ENCODE measurements at places on chromosomes 11 and 22.

GRCh38 chr22:33865996-33866395 is 54.3 kb downstream of the LARGE1 start:
- no peak for DNase-seq

DNA sequence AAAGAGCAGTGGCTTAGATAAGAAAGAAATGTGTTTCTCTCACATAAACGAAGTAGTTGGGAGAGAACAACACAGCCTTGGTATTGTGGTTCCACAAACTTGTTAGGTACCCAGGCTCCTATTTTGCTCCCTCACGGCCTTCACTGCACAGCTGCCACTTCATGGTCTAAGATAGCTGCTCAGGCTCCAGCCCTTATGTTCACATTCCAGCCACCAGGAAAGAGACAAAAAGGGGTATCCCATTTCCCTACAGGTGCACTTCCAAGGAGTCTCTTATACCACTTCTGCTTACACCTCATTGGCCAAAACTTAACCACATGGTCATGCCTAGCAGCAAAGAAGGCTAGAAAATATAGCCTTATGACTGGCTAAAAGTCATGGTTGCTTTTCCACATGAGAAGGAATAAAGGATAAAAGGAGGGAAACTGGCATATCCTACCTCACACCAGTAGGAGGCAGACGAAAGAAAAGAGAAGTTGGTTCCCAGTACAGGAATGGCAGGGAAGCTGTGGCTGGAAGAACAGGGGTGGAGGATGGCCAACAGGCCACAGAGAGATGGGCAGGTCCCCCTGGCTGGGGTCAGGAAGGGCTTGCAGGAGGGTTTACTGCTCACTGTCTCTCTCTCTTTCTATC is 5.4 kb upstream of the HDHD5 start:
- peak; percentile 5 for DNase-seq

GRCh38 chr11:113531575-113532451 is 56.6 kb upstream of the DRD2 start:
- DNase-seq: peak; percentile 56

DNA sequence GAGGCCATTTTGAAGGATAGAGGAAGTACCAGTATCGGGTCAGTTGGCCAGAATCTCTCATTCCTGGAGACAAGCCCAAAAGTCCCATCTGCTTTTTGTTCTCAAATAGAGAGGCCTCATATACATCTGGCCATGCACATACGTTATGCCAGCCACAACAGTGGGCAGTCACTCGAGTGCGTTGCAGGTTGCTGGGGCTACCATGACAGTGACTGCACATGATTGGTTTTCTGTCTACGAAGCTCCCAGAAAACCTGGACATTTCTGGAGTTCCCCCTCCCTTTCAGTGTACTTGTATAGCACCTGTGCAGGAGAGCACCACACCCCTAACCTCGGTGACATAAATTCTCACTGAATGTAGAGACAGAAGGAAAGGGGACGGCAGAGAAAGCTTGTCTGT is 62.1 kb downstream of the C22orf31 start:
- DNase-seq: no peak

DNA sequence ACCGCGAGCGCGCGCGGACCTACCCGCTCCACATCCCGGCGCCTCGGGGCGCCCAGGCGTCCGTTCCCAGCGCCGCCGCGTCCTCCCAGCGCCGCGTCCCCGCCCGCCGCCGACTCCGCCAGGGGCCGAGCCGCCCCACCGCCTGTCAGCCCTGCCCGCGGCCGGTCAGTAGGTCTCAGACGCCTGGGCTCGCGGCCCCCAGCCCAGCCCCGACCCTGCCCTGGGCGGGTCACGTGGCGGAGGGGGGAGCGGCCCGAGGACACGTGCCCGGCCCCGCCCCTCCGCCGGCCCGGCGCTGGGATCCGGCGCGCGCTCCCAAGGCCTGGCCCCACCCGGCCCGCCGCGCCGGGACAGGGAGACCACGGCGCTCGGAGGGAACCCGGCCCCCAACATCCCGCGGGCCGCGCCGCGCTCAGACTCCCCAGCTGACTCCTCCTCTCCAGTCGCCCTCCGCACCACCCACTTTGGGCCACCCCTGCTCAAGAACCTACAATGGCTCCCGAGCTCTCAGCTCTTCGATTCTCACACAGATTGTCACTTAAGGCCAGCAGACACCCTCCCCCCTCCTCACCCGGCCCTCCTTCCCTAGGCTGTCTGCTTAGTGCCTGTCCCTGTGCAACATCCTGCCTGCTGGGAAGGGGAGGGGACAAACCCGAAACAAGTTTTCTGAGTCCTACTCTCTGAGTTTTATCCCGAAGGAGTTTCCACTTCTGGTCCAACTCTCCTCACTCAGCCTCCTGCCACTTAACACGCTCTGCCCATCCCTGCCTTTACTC is at the start of gene RAB3IL1:
TSS of gene RAB3IL1 (minus strand) at position 233 of the 776 bp plus-strand sequence. CDS start at position 34, 199 bp downstream.
- DNase-seq: peak; percentile 26

DNA sequence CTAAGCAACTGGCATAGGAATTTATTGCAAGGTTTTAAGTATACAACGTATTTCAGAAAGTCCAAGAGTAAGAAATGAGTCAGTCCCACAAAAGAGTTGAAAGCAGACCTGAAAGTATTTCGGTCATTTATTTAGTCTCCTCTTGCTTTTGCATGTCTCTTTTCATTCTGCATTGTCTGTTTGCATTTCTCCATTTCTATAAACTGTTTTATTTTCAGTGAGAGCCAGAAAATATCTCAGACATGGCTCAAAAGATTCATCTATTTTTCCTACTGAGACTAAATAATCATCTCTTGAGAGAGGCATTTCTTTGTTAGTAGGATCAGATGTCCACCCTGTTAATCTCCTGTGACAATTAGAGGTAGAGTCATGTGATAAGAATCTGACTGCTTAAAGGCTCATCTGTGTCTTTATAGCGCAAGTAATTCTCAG is 219.1 kb upstream of the CCDC179 start:
- DNase-seq: no peak

DNA sequence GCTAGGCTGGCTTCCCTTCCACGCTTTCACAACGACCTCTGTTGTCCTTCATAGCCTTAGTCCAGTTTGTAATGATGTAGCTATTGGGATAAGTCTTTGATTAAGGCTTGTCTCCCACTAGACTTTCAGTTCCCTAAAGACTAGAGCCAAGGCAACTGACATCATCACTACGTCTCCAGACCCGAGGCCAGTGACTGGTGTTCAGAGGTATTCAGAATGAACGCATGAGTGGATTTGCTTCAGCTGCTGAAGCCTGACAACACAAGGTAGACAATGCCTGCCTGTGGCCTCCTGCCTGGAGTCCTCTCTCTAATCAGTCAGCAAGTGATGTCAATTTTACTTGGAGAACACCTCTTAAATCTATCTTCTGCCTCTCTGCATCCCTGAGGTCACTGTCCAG is 13.6 kb downstream of the EFCAB6 start:
- no peak for DNase-seq

DNA sequence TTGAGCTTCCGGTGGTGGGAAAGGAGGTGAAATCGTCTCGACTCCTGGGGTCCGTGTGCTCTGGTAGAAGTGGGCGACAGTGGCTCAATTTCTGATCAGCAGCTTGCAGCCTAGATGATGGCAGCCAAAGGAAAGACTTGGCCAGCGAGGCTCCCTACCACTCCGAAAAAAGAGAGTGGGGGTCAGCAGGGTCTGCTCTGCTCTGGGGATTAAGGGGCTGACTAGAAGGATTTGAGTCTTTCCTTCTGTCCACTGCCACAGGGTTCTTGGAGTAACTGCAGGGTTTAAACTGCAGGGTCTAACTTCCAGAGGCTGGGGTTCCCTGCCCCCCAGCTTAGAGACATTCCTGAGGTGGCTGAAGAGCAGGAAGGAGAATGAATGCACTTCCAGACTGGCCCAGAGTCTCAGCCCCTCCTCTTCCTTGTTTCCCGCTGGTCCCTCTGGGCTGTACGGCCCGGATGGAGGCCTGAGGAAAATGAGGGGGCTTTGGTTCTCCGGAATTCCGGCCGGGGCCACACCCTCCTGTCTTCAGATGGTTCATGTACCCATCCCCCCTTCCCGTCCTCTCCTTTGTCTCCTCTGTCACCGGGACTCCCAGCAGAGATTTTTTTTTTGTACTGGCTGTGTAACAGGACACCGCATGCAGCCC is 907 bp downstream of the SERPINH1 start:
- peak; percentile 84 for DNase-seq

DNA sequence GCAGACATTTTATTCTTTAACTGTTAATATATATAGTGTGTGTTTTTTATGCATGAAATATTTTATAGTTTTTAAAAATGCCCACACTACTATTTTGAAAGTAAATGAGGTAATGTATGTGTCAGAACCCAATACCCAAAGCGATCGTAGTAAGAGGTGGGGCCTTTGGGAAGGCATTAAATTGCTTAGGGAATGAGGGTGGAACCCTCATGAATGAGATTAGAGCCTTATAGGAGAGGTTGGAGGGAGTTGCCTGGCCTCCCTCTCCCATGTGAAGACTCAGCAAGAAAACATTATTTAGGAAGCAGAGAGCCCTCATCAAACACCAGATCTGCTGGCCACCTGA is 11.1 kb downstream of the KLHL35 start:
- DNase-seq: no peak

- no peak for DNase-seq
Observed at GRCh38 chr11:79206951-79207350, 233.9 kb downstream of the TENM4 start.

GRCh38 chr11:122656073-122656630 is 630 bp downstream of the UBASH3B start:
- DNase-seq: peak; percentile 69

DNA sequence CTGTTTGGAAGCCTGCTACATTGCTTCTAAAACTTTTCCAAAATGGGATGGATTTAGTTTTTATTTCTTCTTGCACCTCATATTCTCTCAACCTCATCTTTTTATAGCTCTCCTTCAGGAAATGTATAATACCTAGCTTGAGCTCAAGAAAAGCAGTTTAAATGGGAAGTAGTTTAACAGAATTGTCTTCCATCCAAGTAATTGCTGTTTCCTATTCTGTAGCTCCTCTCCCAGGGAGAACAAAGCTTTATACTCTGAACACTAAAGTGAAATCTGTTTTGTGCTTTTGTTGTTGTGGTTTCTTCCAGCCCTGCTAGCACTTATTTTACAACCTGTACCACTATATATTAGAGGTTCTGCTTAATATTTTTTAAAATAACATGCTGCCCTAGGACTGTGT is 83.2 kb upstream of the HORMAD2 start:
- DNase-seq: no peak

- DNase-seq: no peak
Observed at GRCh38 chr11:38952698-38953097, 2354.7 kb upstream of the RAG2 start.

DNA sequence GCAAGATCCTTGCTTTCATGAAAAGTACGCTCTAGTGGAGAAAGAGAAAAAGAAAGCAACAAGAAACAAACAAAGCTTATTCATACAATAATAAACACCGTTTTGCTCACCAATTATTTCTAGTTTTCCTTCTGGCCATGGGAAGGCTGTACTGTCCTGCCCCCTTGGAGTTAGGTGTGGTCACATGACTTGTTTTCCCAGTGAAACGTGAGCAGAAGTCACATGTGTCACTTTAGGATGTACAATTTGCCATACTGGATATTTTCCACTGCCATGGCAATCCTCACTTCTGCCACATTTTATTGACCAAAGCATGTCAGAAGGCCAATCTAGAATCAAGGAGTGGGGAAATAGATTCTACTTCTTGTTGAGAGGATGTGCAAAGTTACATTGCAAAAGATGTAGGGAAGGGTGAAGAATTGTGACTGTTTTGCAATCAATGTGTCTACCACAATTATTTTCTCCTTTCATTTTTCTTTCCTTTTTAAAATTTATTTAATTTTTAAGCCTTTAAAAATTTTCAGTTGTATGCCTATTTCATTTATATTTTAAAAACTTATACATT is 24.3 kb upstream of the TRAF6 start:
- no peak for DNase-seq

DNA sequence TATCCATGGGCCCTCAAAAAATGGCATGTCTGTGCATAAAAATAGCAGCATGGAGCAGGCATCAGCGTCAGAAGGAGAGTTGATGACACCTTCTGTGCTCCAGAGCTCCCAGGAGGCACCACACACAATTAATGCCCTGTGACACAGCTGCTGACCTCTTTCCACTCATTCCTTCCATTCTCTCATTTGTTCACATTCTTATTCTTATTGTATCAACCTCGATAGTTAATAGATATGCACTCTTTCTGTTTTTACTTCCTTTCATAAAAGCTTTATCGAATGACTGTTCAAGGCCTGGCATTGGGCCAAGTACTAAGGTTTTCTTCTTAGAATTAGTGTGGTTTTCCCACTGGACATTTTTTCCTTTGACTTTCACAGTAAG is 266.0 kb upstream of the MTNR1B start:
- DNase-seq: peak; percentile 10

- peak; percentile 23 for DNase-seq
Observed at GRCh38 chr22:41777749-41778425, 22.6 kb upstream of the CCDC134 start.

DNA sequence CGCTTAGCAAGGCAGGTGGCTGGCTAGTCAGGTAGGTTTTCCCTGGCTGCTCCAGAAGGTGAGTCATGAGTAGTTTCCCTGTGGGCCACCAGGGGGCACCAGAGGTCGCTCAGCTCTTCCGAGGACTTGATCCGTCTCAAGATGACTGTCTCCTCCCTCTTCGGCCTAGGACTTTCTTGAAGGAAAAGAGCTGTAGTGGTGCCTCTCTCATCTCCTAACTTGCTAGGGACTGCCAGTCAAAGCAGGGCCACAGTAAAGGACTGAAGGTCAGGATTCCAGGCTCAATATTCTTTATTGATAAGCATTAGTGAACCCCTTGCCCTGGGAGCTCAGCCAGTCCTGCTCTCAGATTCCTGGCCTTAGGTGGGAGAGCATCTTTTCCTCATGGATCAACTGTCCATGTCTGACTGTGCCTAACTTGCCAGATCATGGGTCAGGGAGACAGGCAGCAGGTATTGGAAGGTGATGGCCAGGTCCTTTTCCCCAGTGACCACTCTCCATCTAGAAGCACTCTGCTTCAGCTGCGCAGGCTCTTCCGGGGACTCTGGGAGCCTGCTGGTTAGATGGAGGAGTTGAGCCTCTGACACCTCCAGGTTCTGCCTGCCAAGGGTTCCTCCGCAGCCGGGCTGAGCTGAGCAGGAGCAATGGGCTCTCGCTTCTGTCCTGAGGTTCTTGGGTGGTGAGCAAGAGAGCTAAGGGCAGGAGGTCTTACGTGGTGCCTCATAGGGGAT is 1.9 kb downstream of the POLD4 start:
- peak; percentile 88 for DNase-seq

GRCh38 chr11:26834601-26835000 is 112.7 kb upstream of the SLC5A12 start:
- DNase-seq: no peak

DNA sequence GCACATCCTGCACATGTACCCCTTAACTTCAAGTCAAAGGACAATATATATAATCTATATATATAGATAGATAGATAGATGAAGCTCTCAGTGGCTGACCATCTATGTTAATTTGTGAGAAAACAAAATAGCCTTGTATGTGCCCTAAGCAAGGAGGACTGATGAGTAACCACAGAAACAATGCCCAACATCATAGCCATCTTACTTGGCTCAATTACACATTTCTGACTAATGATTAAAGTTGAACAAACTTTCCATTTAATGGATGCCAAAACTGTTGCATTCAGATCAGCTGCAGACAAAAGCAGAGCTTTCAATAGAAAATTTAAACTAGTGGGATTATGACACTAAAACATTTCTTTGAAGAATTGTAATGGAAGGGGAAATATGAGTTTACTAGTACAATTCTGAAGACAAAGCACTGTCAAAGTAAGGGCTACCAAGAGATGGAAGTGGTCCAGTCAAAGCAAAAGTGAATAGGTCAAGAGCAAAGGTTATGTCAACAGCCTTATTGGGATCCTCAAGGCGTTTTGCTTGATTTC is 1188.2 kb upstream of the RAG2 start:
- peak; percentile 76 for DNase-seq

Data from cardiac fibroblast (primary cell).